CD4-positive, alpha-beta T cell treated with Interleukin-15 for 1 hour (primary cell): ENCODE measurements at places on chromosomes 4 and X.

DNA sequence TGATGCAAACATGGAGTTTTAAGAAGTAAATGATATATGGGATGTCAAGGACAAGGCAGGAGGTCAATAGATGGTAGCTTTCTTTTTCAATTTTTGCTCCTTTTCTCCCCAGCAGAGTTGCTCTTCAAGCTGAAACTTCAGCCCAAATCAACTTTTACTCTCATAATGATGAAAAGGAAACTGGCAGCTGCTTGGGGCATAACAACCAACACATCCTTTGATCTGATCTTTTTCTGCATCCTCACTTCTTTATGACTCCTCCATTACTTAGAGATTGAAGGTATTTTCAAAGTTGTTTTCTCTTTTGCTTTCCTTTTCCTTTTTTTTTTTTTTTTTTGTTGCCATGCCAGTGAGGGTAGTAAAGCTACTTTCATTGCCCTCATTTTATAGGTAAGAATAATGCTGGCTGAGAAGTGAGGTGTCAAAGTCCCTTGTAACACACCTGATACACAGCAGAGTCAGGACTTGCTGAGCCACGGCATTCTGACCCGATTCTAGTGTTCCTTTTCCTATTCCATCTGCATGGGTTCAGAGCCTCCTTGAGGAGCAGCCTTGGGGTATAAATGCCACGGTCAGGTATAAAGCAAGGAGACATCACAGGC, 26.9 kb downstream of the SLC2A9 start:
- DNase-seq: no peak

DNA sequence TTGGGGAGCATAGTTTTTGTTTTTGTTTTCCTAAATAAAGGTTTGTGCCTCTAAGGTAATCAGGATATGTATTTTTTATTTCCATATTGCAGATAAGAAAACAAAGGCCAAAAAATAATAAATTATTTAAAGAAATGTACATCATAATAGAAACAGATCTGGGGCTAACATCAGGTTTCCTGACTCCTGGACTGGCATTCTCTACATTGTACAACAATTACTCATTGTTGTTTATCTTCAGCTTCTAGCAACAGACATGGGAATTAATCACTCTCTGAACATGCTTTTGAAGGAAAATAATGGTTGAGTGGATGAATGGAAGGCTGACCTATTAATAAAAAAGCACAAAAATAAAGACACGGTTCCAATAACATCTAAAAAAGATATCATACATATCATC, 146.2 kb downstream of the KCNIP4 start:
- no peak for DNase-seq

DNA sequence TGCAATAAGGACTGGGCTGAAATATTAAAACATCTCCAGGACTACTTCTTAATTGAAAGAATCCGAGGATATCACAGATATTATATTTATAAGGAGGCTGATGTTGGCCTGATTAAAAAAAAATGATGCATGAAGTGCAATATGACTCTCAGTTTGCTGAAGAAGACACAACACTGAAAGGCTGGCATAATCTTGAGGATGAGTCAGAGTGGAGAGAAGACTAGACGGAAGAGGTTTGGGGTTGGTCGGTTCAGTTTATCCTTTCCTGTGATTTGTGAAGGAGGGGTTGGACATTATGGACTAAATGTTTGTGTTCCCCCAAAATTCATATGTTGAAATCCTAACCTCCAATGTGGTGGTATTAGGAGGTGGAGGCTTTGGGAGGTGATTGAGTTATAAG, 170.3 kb downstream of the CORIN start:
- no peak for DNase-seq

- DNase-seq: no peak
Observed at GRCh38 chr4:7738458-7739076, 201.1 kb downstream of the AFAP1 start.

GRCh38 chr4:21885241-21885640, 63.3 kb downstream of the KCNIP4 start:
- no peak for DNase-seq

DNA sequence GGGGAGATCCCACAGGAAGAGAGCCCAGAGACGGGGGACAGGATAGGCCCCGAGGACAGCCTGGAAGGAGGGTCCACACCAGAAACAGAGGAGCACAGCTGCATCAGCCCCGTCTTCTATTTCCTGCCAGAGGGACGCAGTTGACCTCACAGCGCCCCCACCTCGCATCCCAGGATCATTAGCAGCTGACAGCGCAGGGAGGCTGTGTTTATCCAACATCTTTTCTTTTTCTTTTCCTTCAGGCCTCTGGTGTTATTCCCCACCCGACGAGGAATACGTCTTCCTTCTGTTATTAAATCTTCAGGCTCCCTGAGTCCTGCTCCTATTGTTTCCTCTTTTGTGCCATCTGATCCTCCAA, 75.4 kb downstream of the DCHS2 start:
- no peak for DNase-seq

GRCh38 chr4:176309772-176310171, 10.0 kb upstream of the SPCS3 start:
- DNase-seq: no peak

DNA sequence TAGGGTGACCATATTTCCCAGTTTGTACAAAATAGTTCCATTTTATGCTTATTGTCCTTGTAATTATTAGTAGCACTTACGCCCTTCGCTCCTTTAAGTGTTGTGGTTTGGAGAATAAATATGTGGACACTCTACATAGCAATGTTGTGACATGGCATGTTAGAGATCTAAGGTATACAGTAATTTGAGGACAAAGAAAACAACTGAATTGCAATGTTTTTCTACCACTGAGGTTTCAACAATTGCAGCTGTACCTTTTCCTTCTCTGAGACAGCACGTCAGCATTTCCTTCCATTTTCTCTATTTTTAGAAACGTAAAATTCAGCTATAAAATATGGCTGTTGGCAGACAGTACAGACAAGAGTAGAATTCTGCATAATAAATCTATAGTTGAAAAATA, 323.1 kb downstream of the MAPK10 start:
- DNase-seq: no peak

- no peak for DNase-seq
Observed at GRCh38 chr4:70062000-70062399, 11.8 kb downstream of the HTN1 start.

- no peak for DNase-seq
Observed at GRCh38 chrX:45360571-45360970, 159.9 kb upstream of the DIPK2B start.

- no peak for DNase-seq
Observed at GRCh38 chr4:26342328-26343037, 21.7 kb downstream of the RBPJ start.

GRCh38 chrX:129961180-129962083, 21.0 kb upstream of the BCORL1 start:
- peak; percentile 75 for DNase-seq

DNA sequence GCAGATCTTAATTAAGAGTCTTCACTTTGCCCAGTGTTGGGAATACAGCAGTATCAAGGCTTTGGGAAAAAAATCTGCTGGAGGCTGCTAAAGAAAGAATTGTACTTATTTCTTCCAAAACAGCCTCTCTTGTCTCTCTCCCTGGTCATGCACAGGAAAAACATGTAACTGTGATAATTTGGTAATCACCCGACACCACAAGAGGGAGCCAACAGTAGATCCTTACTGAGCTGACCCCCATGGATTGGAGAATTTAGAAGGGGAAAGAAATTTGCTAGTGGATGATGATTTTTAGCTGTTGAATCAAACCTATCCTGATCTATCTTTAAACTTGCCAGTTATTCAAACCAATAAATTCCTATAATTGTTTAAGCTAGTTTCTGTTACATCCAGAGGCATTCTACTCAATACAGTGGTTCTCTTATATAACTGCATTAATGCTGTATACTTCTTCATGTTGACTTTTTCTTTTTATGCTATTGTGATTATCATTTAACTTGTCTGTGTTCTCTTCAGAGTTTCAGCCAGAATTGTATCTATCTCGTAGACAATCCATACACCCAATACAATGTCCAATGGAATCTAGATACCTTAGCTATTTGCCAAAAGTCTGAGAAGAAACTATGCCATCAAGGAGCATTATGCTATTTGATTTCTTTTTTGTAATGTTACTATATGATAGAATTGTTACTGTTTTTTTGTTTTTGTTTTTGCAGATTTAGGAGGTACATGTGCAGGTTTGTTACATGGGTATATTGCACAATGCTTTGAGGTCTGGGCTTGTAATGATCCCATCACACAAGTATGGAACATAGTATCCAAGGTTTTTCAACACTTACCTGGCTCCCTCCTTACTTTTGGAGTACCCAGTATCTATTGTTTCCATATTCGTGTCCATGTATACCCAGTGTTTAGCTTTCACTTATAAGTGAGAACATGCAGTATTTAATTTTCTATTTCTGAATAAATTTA, 31.3 kb upstream of the ARHGEF38 start:
- no peak for DNase-seq

GRCh38 chr4:184400375-184400870, 73.9 kb downstream of the IRF2 start:
- no peak for DNase-seq

GRCh38 chr4:62407534-62407933, 1207.4 kb downstream of the ADGRL3 start:
- no peak for DNase-seq

- no peak for DNase-seq
Observed at GRCh38 chr4:109296527-109296926, 5.9 kb downstream of the COL25A1 start.

GRCh38 chr4:153643406-153644383, 40.4 kb upstream of the TLR2 start:
- no peak for DNase-seq

- DNase-seq: no peak
Observed at GRCh38 chrX:10089378-10089795, 67.4 kb upstream of the CLCN4 start.

DNA sequence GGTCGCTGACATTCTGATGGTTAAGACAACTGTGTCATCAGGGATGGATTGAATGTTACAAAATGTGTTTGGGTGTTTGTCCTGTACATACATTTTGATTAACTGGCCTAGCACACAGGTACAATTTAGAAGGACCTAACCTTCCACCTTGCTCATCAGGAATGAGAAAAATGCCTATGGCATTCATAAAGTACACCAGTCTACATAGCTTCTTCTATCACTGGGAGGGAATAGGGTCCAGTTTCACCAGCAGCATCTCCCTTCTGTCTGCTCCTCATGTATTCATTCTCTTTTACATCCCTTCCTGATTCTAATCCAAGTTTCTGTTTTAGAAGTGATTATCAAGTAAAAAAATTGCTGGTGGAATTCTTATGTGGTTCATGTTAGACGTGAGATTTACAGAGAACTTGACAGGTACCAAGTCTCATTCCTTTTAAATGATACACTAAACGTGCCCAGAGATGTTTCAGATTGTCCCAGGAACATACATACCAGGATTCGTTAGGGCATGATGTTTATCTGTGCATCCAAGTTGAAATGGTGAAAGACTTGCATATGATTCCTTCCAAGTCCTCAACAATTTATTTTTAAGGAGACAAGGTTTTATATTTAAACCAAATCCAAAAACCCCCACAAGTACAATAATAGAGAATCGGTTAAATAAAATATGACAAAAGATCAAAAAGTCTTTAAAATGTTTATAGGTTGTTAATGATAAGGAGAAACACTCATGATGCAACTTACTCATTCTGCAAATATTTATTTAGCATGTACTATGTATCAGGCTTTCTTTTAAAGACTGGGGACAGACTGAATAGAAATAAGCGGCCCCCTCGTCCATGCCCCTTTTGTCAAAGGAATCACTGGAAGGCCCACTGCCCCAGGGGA, 359.1 kb downstream of the ZNF674 start:
- DNase-seq: no peak

DNA sequence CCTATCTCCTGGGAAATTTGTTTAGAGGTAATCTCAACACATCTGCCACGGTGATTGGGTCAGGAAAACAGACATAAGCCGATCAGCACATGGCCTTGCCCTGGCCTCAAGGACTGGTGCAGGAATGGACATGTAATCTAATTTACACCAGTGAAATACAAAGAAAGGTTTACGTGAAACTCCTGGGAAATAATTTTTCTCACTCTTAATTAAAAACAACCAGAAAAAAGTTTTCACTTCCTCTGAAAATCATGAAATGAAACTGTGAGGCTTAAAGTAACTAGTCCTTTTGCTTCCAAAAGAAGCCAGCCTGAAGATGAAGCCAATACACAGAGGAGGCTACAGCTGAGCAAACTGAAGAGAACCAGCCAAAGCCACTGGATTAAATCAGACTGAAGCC, 154.1 kb upstream of the FAM241A start:
- no peak for DNase-seq

- no peak for DNase-seq
Observed at GRCh38 chr4:54172156-54172555, 56.9 kb upstream of the PDGFRA start.

DNA sequence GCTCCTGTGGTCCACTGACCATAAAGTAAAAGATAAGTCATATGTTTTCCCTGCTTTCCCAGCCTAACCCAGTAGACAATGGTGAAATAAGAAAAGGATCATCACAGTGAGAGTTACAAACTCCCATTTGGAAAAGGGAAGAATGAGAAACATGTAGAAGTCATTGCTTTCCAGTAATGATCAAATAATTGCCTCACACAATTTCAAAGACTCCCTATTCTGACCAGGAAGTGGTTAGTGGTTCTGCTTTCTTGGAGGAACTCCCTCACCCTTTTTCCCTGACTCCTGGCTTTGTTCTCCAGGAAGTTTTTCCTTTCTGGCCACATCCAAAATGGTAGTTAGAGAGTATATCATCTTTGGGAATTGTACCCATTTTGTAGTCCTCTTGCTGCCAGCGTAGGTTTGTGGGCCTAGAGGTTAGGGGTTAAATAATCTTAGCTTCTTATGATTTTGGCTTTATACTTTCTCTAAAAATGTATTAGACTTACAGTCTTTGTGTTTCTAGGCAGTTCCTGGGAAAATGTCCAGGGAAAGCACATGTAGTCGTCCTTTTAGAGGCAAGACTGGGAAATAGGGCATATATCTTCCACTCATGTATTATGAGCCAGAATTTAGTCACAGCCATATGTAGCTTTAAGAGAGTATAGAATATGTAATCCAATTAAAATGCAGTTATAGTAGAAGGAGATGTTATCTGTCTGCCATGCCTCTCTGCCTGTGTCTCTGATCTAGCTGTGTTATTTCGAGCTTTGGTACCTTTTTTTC, 10.5 kb downstream of the VAMP7 start:
- DNase-seq: no peak

- peak; percentile 95 for DNase-seq
Observed at GRCh38 chrX:131792356-131792749, 230.7 kb upstream of the STK26 start.

GRCh38 chrX:147917700-147918695, 6.3 kb downstream of the FMR1 start:
- no peak for DNase-seq

DNA sequence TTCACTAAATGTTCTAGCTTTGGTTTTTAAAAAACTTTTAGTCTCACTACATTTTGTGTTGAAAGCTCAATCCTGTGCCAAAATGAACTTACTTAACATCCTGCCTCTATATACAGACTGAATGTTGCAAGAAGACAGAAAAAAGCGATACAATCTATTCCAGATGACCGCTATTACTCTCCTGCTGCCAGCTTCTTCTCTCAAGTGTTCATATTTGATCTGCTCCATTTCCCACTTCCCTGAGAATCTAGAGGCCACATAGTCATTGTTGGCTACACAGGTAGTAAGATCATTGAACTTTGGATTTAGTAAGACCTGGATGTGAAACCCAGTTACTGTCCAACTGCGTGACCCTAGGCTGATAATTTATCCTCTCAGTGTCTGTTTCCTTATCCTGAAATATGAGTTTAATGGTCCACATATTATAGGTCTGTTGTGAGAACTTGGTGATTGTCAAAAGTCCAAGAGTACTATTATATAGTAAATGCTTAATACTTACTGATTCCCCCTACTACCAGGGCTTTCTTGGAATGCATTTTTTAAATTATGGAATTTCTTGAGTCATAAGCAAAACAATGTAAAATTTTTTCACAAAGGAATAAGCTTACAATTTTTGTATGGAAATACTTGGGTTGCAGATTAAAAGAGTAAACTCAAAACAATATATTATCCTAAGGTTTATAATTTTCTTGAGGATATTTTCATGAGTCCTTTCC, 976.8 kb upstream of the ADGRL3 start:
- DNase-seq: no peak
